ENCODE measurements at places on chromosomes 3 and 15.

DNA sequence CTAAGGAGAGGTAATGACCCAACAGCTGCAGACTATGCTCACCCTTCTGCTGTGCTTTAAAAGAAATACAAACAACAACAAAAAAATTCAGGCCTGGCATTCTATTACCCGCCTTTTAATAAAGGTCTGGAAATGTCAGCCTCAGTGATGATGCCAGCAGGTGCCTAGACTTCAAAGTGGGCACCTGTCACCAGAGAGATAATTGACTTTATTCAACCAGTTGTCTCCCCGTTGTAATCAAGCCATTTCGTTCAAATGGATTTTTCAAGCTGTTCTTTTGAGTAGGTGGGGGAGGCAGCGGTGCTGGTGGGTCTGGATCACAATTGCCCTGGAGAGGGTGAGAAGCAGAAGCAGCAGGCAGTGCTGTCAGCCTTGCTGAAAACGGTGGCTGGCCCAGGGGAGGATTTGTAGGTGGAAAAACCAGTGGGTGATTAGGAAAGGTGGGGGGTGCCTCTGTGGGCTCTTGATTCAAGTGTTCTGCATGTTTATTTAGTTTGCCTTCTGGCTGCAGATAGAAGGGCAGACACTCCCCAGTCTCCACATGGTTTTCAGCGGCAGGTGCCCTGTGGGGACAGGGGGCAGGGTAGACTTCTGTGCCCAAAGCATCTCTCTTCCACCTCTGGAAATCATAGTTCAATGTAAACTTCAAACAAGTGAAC is 300.2 kb upstream of the SLCO3A1 start:
- no peak for DNase-seq

GRCh38 chr15:50229336-50229735 is 36.2 kb downstream of the HDC start:
- DNase-seq: no peak

GRCh38 chr3:175041369-175041768 is 182.2 kb downstream of the NAALADL2 start:
- DNase-seq: no peak

DNA sequence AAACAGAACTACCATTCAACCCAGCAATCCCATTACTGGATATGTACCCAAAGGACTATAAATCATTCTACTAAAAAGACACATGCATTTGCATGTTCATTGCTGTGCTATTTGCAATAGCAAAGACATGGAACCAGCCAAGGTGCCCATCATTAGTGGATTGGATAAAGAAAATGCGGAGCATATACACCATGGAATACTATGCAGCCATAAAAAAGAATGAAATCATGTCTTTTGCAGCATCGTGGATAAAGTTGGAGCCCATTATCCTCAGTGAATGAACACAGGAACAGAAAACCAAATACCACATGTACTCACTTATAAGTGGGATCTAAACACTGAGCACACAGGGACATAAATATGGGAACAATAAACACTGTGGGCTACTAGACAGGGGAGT is 43.1 kb upstream of the TIMP4 start:
- DNase-seq: no peak
